Cerebellar cortex (tissue), 1 donor: ENCODE measurements at places on chromosomes 11 and 22.

GRCh38 chr11:10139656-10140055, 154.4 kb downstream of the SBF2 start:
- DNase-seq: no peak

- DNase-seq: peak; percentile 38
These were observed 571 bp downstream of the FAR1 start for GRCh38 chr11:13668957-13669521.

- DNase-seq: no peak
These were observed 188.6 kb downstream of the PGR start for GRCh38 chr11:100941033-100941432.

DNA sequence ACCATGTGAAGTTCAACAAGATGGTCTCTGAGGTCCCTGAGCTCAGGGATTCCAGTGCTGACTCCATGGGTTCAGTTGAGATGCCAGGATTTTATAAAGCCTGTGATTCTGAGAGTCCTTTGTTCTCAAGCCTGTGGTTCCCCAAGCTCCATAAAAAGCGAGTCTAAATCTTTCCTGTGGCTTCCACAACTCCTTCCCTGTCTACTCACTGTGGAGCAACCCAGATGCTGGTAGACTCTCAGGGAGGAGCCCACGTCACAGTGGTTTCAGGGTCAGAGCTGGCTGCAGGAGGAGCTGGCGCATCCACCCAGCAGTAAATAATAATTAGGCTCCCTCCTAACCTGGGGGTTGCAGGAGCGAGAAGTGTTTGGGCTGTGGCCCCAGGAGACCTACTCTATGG, 2.0 kb upstream of the RELT start:
- DNase-seq: no peak

DNA sequence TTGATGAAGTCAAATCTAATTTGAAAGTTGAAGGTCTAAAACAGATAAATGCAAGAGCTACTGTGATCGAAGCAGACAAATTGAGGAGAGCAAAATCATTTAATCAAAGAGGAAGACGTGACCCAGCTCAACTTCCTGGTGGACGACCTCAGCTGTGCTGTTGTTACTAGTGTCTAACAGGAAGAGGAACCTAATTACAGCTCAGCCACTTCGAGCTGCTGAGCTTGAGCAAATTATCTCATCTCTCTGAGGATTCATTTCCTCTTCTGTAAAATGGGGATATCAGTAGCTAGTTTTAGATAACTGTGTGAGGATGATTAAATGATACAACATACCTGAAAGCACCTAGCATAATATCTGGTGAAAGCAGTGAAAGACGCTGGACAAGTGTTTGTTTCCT, 48.6 kb upstream of the OLFML1 start:
- no peak for DNase-seq

DNA sequence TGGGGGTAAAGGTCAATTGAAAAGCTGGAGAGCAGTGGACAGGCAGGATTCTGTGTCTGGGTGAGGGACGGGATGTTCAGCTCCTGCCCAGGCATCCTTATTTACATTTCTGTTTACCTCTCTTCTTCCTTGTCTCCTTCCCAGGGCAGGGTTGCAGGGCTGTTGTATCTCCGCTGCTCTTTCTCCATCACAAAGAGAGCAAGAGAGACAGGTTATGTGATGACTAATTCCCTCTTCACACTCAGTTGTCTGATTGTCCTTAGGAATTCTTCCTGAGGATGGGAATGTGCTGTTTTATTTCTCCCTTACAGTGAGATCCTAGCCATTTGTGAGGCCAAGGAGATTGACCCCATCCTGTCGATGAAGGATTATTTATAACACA, 104.9 kb downstream of the VPREB1 start:
- no peak for DNase-seq
